ENCODE measurements at places on chromosomes 5 and 9. TPM values are rescaled to one million over a fixed set of nuclear protein-coding genes. Genes with fewer than 3 reads are reported as not detected.

Gene C5orf46
- not detected for total RNA-seq

Gene ELAVL2
- total RNA-seq, result not detected

Gene CDH12
- total RNA-seq, result 1.3 TPM

Gene C9
- total RNA-seq, result not detected

Gene GABBR2
- total RNA-seq, result not detected

Gene ROPN1L
- total RNA-seq, result 0.87 TPM

DNA sequence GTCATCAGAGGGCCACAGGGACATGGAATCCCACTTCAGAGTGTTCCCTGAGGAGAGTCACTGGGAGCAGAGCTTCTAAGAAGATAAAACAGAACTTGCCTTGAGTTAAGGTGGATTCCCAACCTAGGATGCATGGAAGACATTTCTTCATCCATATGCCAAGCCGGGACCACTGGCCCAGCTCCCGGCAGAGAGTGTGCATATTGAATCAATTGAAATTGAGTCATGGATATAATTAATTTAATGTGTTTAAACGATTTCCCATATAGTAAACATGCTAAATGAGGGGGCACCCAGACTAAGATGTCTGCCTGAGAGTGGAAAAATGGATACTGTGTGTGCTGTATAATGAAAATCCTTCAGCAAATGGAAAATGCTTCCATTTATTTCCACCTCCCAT is 194.4 kb upstream of the TBC1D2 start:
- H3K27ac ChIP-seq, result no peak overlapping the region
- no peak for DNase-seq
- H3K4me3 ChIP-seq, result no peak overlapping the region
- H3K27me3 ChIP-seq, result peaks cover 5% of the 10 kb centered on the region
- H3K36me3 ChIP-seq, result no peaks in the 10 kb centered on the region
- no peaks in the 10 kb centered on the region for H3K4me1 ChIP-seq

DNA sequence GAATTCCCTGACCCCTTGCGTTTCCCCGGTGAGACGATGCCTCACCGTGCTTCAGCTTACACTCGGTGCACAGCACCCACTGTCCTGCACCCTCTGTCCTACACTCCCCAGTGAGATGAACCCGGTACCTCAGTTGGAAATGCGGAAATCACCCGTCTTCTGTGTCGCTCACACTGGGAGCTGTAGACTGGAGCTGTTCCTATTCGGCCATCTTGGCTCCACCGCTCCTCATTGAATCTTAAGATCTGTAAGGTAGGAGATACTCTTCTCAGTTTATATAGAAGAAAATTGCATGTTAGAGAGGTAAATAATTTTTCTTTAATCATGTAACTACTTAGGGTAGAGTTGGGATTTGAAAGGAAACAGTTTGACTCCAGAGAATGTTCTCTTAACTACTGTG is 62.2 kb downstream of the DMRTA1 start:
- no peaks in the 10 kb centered on the region for H3K36me3 ChIP-seq
- no peak for DNase-seq
- no peaks in the 10 kb centered on the region for H3K27me3 ChIP-seq
- no peak overlapping the region for H3K4me3 ChIP-seq
- H3K27ac ChIP-seq, result no peak overlapping the region
- H3K4me1 ChIP-seq, result no peaks in the 10 kb centered on the region

- peaks cover 27% of the 10 kb centered on the region for H3K36me3 ChIP-seq
- H3K4me3 ChIP-seq, result no peak overlapping the region
- H3K27me3 ChIP-seq, result no peaks in the 10 kb centered on the region
These were observed 145.7 kb upstream of the GNA14 start for GRCh38 chr9:77793849-77794248.

DNA sequence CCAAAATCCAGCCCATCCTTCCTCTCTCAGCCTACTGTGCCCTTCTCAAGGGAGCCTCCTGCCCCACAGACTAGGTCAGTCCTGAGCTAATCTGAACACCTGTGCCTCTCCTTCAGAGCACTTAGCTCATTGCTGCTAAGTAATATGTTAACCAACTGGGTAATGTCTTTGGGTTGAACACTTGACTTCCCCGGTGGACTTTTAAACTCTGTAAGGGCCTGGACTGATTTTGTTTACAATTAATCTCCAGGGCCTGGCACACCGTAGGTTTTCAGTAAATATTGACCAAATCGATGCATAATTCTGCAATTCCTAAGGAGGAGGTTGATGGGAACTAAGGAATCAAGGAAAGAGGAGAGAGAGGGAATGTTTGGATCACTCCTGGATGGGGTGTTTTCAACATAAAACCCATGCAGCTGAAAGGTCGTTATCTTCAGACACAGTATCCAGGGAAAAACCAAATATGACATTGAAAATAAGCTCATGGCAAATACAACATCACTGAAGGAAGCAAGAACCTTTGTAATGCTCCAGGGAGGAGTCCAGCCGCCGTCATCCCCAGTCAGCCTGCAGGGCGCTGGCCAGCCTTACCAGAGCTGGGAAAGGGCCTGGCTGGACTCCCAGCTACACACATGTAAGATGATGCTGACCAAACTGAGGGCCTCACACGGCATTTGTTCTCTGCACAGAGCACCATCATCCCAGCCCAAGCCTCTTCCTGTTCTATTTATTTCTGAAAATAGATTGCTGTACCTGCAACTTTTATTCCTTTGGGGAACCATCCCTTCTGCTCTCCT is 166.3 kb downstream of the C5orf15 start:
- no peaks in the 10 kb centered on the region for H3K4me1 ChIP-seq
- peak; percentile 36 for DNase-seq

DNA sequence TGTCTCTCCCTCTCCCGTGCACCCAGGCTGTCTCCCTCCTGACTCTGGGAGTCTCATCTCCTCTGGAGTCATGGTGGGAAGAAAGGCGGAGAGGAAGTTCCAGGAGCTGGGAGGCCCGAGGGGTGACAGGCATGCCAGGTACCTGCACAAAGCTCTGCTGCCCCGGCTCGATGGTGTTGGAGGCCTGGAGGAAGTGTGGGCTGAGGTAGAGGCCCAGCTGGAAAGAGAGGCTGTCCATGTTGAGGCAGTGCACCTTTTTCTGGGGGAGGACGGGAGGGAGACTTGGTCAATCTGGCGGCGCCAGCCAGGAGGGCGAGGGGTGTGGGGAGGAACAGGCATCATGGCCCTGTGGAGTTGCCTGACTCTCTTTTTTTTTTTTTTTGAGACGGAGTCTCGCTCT is 15.9 kb downstream of the FPGS start:
- H3K27ac ChIP-seq, result no peak overlapping the region
- peaks cover 82% of the 10 kb centered on the region for H3K36me3 ChIP-seq
- no peaks in the 10 kb centered on the region for H3K4me1 ChIP-seq
- no peaks in the 10 kb centered on the region for H3K27me3 ChIP-seq
- no peak for DNase-seq

GRCh38 chr5:131685516-131686171 is 50.6 kb upstream of the RAPGEF6 start:
- peaks cover 15% of the 10 kb centered on the region for H3K4me1 ChIP-seq
- peaks cover 29% of the 10 kb centered on the region for H3K36me3 ChIP-seq
- H3K27ac ChIP-seq, result no peak overlapping the region
- no peaks in the 10 kb centered on the region for H3K27me3 ChIP-seq
- no peak overlapping the region for H3K4me3 ChIP-seq

GRCh38 chr5:163727028-163727427 is 221.6 kb downstream of the MAT2B start:
- no peak overlapping the region for H3K4me3 ChIP-seq
- no peaks in the 10 kb centered on the region for H3K4me1 ChIP-seq
- no peaks in the 10 kb centered on the region for H3K36me3 ChIP-seq

Data from stomach (tissue), 19 donors.